CD4-positive, alpha-beta T cell (primary cell): ENCODE measurements at places on chromosomes 6 and 20.

GRCh38 chr6:168100803-168101589, 22.0 kb upstream of the FRMD1 start:
- no peaks in the 10 kb centered on the region for H3K4me1 ChIP-seq
- no peak overlapping the region for H3K4me3 ChIP-seq
- no peak overlapping the region for H3K27ac ChIP-seq

DNA sequence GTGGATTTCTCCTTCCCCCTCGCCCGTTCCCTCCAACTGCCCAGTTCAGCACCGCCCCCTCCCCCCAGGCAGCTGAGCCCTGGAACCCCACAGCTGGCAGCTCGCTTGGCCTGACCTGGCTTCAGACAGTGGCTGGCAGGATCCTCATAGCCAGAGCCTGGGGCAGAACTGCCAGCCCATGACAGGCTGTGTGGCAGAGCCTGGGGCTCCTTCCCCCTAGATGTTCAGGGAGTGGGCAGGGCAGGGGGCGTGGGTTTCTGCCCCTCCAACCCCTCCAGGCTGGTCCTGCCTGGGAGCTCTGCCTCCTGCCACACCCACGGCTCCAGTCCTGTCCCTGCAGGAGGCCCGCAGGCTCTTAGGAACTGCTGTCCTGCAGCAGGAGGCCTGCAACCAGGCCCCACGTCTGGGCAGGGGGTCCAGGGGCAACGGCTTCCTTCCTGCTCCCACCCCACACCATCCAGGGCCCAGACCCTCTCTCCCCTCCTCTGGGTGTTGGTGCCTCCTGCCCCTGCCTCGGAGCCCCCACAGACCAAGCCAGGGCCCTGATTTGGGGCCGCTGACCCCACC, 9.6 kb upstream of the KCNQ2 start:
- no peaks in the 10 kb centered on the region for H3K4me1 ChIP-seq
- DNase-seq, result no peak
- H3K27me3 ChIP-seq, result peaks cover 16% of the 10 kb centered on the region
- no peaks in the 10 kb centered on the region for H3K36me3 ChIP-seq
- no peak overlapping the region for H3K27ac ChIP-seq
- no peak overlapping the region for H3K4me3 ChIP-seq

- H3K4me3 ChIP-seq, result no peak overlapping the region
- H3K27ac ChIP-seq, result no peak overlapping the region
- no peaks in the 10 kb centered on the region for H3K36me3 ChIP-seq
- no peaks in the 10 kb centered on the region for H3K27me3 ChIP-seq
These were observed 66.7 kb upstream of the SLC22A16 start for GRCh38 chr6:110543106-110543505.

- H3K4me3 ChIP-seq, result peak within 1 kb of the TSS; percentile 88
- peak; percentile 93 for DNase-seq
These were observed at the start of the genes FAM229B and TUBE1 for GRCh38 chr6:112087136-112087911. TSS of gene FAM229B (plus strand) at chr6:112087591. CDS start at chr6:112099284, 11,693 bp downstream. TSS of gene TUBE1 (minus strand) at chr6:112087482. CDS start at chr6:112087434, 48 bp downstream.

- H3K4me1 ChIP-seq, result no peaks in the 10 kb centered on the region
- H3K36me3 ChIP-seq, result no peaks in the 10 kb centered on the region
- DNase-seq, result no peak
- no peak overlapping the region for H3K27ac ChIP-seq
- H3K4me3 ChIP-seq, result no peak overlapping the region
These were observed 1.3 kb downstream of the C20orf202 start for GRCh38 chr20:1204576-1204975.

GRCh38 chr6:152272486-152272885, 364.7 kb downstream of the SYNE1 start:
- DNase-seq, result no peak
- no peaks in the 10 kb centered on the region for H3K4me1 ChIP-seq
- peaks cover 62% of the 10 kb centered on the region for H3K36me3 ChIP-seq
- H3K4me3 ChIP-seq, result no peak overlapping the region
